ENCODE measurements at places on chromosomes 7 and 10. TPM values are rescaled to one million over a fixed set of nuclear protein-coding genes. Genes with fewer than 3 reads are reported as not detected.

TAS2R41 gene
- total RNA-seq: not detected

CDHR1 gene
- total RNA-seq: not detected

- no peak for DNase-seq
Observed at GRCh38 chr10:48446785-48447184, 140.3 kb downstream of the MAPK8 start.

GRCh38 chr7:134940729-134941128 is 45.6 kb upstream of the AGBL3 start:
- no peak for DNase-seq

- DNase-seq: peak; percentile 77
Observed at GRCh38 chr10:88499569-88500470, 83.3 kb downstream of the RNLS start.

DNA sequence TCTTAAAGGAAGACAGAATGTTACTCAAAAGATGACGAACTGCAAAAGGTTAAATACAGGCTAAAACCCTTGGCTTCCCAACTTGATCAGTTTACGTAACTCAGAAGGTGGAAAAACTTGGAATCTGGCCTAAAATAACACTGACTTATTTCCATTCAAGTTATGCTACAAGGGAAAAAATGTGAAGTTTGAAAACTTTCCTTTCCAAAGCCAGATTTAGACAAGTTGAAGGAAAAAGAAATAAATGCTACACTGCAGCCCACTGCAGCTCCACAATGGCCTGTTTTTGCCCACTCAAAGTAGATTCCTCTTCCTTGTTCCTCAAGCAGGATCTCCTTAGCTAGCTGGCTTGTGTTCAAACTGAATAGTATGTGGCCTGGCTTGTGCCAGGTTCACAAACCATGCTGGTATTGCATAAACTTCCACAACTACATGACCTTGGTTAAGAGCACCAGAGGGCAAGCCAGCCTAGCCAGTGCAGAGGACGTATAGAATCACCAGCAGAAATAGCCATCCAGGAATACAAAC is 166.2 kb downstream of the CPEB3 start:
- DNase-seq: peak; percentile 82

- no peak for DNase-seq
Observed at GRCh38 chr10:73997461-73997786, 492 bp upstream of the VCL start.
